GM12865 (cell line): ENCODE measurements at places on chromosomes 7 and 10.

- no peak for DNase-seq
Measured at GRCh38 chr10:122276611-122277208, 5.6 kb downstream of the BTBD16 start.

DNA sequence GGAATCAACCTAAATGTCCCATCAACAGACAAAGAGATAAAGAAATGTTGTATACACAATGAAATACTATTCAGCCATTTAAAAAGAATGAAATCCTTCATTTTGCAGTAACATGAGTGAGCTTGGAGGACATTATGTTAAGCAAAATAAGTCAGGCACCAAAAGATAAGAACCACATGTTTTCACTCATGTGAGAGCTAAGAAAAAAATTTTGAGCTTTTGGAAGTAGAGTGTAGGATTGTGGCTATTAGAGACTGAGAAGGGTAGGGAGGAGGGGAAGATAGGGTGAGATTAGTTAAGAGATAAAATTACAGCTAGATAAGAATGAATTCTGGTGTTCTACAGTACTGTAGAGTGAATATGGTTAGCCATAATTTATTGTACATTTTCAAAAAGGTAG lies 8.3 kb upstream of the YAE1 start:
- no peak for DNase-seq

- DNase-seq, result no peak
Measured at GRCh38 chr7:16811551-16811950, 6.8 kb upstream of the AGR2 start.

GRCh38 chr7:124918662-124919061 lies 11.0 kb downstream of the POT1 start:
- DNase-seq, result peak; percentile 54

- DNase-seq, result no peak
Measured at GRCh38 chr10:66234872-66235271, 691.0 kb upstream of the LRRTM3 start.

- no peak for DNase-seq
Measured at GRCh38 chr10:24589265-24589664, 134.4 kb downstream of the ARHGAP21 start.

DNA sequence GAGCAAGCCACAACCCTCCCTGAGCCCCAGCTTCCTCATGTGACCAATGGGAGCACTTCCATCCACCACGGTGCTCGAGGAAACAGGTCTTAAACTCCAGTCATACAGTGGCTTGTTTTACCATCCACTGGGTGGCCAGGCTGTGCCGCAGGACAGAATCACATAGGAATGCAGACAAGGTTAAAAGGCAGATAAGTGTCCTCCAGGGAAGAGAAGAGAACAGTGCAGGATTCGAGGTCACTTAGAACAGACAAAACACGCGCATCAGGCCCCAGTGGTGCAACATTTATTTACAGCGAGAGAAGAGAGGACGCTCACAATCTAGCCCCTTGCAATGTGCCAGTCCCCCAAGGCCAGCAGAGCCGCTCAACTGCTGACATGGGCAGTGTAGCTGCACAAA lies 92.8 kb downstream of the TMEM130 start:
- no peak for DNase-seq

DNA sequence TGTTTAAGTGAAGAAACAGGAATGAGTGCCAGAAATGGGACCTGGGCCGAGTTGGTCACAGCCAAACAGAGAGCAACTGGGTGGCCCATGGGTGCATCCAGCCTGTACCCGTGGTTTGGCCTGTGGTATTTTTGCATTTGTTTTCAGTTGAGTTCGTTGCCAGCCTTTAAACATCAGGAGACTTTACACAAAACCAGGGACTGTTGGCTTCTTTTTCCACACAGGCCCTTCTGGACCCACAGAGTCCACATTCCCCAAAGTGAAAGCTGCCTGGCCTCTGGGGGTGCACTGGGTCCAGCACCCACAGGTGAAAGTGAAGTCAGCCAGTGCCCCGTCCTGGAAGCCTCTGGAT lies 54.1 kb upstream of the TNS3 start:
- DNase-seq, result no peak

- no peak for DNase-seq
Measured at GRCh38 chr7:29783671-29784070, 22.6 kb upstream of the WIPF3 start.

GRCh38 chr10:4848356-4849041 lies 22.5 kb downstream of the AKR1E2 start:
- DNase-seq, result no peak

DNA sequence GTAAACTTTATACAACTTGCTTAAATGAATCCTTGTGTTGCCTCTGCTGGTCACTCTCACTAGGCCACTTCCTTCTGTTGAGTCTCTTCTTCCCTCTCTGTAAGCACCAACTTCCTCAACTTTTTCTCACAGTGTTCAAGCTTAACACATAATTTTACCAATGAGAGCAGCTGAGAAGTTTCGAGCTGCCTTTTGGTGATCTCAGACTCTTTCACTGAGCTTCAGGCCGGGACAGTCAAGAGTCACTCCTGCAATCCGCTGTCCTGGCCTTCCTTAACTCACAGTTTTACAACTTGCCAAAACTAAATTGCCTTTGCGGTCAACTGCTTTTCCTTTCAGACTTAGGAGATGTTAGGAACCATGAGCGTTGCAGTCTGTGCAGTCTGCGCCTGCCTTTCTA lies 47.4 kb downstream of the PRPF18 start:
- no peak for DNase-seq

DNA sequence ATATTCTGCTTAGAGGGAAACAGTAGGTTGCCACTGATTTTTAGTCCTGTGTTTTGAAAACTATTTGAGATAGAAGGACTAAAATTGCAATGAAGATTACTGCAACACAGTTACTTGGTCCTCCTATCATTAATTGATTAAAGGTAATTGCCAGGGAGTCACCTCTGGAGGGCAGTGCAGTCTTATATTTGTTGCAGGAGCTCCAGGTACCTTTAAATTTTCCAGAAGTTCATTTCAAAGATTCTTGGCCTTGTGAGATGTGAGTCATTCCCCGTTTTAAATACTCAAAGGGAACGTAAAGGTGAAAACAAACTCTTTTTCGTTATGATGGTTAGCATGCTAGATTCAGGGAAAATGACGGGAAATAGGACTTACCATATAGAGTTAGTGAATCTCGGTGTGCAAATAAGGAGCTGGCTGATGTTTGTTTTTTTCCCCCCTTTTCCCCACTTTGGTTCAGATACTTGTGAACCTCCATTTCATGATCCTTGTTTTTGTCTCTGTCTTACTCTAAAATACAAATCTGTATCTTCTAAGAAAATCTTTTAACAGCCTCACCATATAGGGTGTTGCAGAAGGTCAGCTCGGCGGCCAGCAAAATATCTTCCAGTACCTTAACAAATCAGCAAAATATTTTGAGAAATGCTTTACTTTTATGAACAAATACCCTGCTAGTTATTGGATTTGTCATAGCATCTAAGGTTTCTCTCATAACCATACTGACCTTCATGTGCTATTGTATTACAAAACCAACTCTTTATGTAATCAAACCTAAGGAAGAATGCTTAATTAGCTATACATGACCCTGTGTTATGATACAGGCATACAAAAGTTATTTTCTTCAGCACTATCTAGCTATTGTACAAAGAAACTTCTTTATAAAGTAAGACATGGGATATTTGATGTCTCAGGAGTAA lies 143.0 kb upstream of the HDAC9 start:
- DNase-seq, result peak; percentile 61

DNA sequence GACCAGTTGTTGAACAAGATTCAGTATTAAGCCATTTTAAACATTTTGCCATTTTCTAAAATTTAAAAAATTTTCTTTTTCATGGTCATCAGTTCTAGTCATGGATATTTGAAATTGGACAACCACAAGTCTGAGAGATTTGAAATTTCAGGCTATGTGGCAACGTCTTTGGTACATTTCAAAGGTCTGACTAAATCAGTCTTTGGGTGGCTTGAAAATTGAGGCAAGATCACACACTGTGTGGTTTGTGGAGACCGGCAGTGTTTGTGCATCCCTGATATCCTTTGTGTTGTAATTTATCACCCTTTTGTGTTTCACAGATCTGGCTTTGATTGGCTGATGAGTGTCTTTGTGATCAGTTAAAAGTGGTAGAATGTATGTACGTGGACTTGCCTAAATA lies 35.7 kb downstream of the CCAR1 start:
- no peak for DNase-seq
